ENCODE measurements at places on chromosomes 3 and 15. TPM values are rescaled to one million over a fixed set of nuclear protein-coding genes. Genes with fewer than 3 reads are reported as not detected.

Gene CYP11A1
- 0.26 TPM for total RNA-seq

Gene SNX22
- total RNA-seq: 0.10 TPM

Gene CCDC191
- 2.4 TPM for total RNA-seq

Gene SLC12A1
- total RNA-seq: not detected

Gene PHLDB2
- total RNA-seq: 101 TPM

Gene POLQ
- 1.3 TPM for total RNA-seq

Gene GOLGA6L10
- total RNA-seq: 0.85 TPM

Gene CCR2
- total RNA-seq: not detected

Gene CRYBG3
- total RNA-seq: 37.6 TPM

Gene ELL3
- 3.1 TPM for total RNA-seq

Gene MCF2L2
- 0.33 TPM for total RNA-seq

Gene KLHL40
- total RNA-seq: not detected

Gene TTLL13
- total RNA-seq: not detected

Gene CPN2
- total RNA-seq: not detected

Gene WDR5B
- total RNA-seq: 7.4 TPM

Gene MRPL47
- total RNA-seq: 19.6 TPM

Gene BMF
- 3.8 TPM for total RNA-seq

Gene SLCO2A1
- total RNA-seq: under 0.01 TPM

Gene ZNF80
- not detected for total RNA-seq

Gene GRM2
- total RNA-seq: 0.07 TPM

Gene GOLGA8G
- not detected for total RNA-seq

Gene SERINC4
- not detected for total RNA-seq

Gene SELENOS
- 60.5 TPM for total RNA-seq

Gene ANKRD34C
- not detected for total RNA-seq

Data from smooth muscle cell of the pulmonary artery (primary cell).